ENCODE measurements at places on chromosomes 16 and 17.
A peak's percentile ranks its signal among the peaks of the same experiment; 100 is the strongest.

- DNase-seq, result peak; percentile 64
Measured at GRCh38 chr16:58366247-58367031, 25.8 kb upstream of the GINS3 start.

DNA sequence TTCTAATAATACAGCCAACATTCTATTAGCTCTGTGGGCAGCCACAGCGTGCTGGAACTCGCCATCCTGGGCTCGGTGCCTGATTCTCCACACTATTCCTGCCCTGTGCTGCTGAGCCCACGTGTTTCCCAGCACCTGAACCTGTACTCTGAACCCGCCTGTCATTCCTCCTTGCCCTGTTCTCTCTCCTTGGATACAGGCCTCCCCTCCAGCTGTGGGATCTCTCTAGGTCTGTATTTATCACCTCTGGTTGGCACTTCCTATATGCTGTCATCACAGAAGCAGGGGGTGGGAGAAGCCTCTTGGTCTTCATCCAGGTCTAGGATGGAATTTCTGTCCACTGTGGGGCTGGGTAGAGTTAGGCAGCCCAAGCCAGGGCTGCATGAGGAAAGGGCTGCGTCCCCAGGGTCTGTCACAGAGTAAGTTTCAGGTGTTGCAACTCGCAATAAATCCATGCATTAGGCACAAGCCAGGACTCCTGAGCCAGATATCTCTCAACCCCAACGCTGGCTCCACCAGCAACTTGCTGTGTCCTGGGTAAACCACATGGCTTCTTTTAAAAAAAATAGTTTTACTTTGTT, 56.0 kb downstream of the ABAT start:
- DNase-seq, result no peak

- no peak for DNase-seq
Measured at GRCh38 chr17:46771561-46772474, 46.7 kb downstream of the WNT3 start.

DNA sequence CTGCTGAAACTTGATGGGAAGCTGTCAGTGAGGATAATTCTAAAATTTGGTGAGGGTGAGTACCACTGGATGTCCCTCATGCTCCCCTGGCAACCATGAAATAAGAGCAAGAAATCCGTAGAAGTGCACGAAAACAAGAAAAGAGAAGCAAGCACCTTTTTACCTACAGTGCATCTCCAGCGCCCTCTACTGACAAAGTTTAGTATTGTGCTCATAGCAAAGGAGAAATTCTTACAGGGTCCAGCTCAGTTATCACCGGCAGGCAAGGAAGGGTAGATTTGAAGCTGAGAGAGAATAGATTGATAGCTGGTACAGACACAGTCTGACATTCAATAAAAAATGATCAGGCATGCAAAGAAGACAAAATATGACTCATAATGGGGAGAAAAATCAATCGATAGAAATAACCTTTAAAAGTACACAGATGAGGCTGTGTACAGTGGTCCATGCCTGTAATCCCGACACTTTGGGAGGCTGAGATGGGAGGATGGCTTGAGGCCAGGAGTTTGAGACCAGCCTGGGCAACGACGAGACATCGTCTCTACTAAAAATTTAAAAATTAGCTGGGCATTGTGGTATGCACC, 28.3 kb upstream of the TEX2 start:
- DNase-seq, result peak; percentile 23

GRCh38 chr17:73482251-73482716, 162.0 kb downstream of the SDK2 start:
- DNase-seq, result no peak

GRCh38 chr17:43549496-43549895, 3.4 kb upstream of the ETV4 start:
- DNase-seq, result no peak

All from inflammatory macrophage treated with lipopolysaccharide for 1 hour (primary cell).